ENCODE measurements at places on chromosomes 7 and 10.

DNA sequence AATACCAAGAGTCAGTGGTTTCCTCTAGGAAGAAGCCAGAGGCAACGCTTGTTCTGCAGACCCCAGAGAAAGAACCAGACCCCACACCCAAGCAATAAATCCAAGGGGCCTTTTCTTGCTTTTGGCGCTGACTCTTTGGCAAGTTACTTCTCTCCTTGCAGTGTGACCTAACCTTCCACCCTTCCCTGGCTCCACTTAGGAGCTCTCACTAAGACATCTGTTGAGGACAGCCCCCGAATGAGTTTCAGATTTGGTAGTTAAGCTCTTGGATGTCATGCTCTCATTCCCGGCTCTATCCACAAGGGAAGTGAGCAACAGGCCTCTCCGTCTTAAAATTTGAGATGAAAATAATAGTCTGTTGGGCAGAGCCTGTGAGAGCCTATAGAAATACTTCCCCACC lies 50.6 kb upstream of the FAM204A start:
- DNase-seq: no peak

- DNase-seq: peak; percentile 37
Observed at GRCh38 chr10:30359373-30360206, 10.5 kb upstream of the MTPAP start.

DNA sequence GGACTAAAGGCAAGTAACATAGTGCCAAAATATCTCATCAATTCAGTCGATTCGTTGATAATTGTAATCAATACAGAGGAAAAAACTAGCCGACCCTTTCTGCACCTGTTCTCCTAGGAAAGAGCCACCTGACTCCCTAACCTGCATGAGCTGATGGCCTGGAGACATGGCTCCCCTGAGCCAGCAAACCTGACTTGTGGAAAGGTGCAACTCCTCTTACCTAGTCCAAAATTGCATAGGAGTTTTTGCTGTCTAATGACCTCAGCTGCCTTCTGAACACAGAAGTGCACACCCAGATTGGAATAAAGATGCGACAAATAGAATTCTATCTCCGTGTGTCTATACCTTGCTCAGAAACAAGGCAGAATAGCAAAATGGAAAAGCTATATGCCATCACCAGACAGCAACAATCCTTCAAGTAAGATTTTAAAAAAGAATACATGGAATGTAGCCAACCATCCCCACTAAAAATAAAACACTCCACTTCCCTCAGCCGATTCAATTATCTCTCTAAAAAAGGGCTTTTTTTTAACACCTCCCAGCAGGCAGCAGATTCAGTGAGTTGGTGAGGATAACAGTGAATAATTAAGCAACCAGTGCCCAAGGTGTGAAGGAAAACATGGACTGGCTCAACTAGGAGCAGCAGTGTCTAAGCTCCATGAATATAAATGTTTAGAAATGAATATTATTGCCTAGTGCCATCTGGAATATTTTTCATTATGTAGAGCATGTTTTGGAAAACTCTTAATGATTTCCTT lies 26.6 kb upstream of the LMTK2 start:
- DNase-seq: no peak

DNA sequence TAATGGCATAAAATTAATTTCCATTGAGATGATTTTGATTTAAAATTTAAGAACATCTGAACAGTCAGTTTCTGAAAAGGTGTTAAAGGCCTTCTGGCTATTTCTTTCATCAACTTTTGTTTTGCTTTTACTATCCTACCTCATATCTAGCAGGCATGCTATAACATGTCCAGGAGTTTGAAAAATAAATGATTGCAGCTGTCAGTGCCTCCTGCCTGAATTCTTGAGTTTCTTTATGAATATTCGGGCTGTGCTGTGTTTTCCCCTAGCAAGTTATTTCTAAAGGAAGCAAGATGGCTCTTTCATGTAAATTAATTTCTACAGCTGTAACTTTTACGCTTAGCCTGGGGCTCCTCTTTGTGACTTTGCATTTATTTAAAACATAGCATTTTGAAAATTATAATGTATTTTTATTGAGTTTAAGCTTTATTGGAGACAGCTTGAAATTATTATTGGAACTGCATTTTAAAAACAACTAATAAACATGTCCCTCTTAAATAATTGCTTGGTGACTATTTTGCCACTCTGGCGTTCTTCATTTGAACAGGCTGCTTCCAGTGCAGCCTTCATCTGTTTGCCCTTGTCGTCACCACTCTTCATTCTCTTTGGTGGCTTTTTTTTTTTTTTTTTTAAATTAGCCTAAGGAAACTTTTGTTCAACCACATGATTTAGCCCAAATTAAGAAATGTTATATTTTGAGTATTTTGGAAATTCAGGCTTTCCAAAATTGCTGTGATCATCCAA lies 1083.4 kb upstream of the LRRN3 start:
- DNase-seq: no peak

GRCh38 chr10:69685802-69686585 lies 55.9 kb downstream of the FAM241B start:
- DNase-seq: no peak

DNA sequence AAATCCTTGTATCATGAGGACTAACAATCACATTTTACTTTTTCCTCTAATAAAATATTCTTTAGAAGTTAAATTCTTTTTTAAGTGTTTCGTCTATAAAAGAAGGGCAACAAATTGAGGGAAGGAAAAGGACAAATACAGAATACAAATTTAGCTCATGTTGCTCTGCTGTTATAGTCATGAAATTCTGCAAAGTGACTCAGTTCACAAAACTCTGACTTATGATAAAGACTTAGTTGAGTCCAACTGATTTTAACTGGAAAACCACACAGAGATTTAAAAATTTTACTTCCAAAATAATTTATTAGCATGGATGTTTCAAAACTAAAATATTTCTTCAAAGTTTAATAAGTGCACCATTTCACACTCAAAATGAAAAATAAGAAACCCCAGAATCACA lies 75.0 kb upstream of the GPR22 start:
- DNase-seq: no peak

DNA sequence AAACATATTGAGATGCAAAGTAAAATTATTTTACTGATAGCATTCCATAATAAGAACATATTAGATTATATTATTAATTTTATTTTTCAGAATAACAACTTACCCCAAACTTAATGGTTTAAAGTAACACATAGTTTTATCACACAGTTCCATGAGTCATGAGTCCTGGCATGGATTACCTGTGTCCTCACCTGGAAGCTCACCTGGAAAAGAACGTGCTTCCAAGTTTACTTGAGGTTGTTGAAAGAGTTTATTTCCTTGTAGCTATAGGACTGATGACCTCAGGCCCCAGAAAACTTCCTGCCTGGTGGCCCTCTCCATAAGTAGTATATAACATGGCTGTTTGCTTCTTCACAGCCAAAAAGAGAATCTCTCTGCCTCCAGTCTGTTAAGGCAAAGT lies 254.6 kb downstream of the TFEC start:
- DNase-seq: no peak

- DNase-seq: no peak
Observed at GRCh38 chr10:112899391-112900065, 50.5 kb upstream of the TCF7L2 start.

DNA sequence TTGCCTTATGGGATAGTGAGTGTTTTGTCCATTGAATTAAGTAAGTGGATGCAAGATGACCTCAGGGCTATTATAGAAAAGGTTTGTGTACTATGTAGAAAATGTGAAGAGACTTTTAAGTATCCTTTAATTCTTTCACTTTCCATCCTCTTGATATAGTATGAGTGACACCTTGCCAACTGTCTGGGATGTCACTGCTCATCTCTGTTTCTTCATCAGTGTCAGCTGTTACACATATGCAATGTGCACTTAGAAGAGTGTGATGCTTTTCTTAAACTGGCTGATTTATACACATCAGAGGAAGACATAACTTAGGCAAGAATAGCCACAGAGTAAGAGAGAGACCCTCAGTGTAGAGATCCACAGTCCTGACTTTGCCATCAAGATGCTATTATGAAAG lies 8.7 kb upstream of the ACTA2 start:
- DNase-seq: no peak

GRCh38 chr10:84329986-84330651 lies 1.7 kb downstream of the CCSER2 start:
- no peak for DNase-seq

GRCh38 chr7:66143876-66144332 lies 29.3 kb downstream of the CRCP start:
- no peak for DNase-seq

DNA sequence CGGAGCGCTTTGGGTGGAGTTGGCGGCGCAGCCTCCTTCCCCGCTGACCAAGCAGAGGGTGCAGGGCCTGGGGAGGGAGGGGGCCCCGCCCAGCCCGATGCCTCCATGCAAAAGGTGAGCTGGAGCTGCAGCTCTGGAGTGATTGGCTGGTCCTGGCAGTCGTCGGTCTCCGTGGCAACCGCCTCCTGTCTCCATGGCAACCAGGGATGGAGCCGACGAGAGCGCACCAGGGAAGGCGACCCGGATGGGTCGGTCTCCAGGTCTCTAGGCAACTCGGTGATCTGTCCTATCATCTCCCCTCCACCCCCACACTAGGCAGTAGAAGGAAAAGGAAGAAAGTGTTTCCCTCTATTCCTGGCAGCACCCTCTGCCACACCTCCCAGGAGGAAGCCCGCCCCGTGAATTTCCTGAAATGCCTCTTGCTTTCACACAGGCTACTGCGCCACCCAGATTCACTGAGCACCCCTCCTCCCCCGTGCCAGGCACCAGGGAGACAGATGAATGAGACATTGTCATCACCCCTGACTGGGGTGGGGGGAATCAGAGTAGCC lies 647 bp upstream of the NACAD start:
- DNase-seq: peak; percentile 45

- no peak for DNase-seq
Observed at GRCh38 chr7:29987811-29988317, 1.7 kb downstream of the SCRN1 start.

GRCh38 chr7:129072479-129073011 lies 17.6 kb upstream of the TNPO3 start:
- no peak for DNase-seq

DNA sequence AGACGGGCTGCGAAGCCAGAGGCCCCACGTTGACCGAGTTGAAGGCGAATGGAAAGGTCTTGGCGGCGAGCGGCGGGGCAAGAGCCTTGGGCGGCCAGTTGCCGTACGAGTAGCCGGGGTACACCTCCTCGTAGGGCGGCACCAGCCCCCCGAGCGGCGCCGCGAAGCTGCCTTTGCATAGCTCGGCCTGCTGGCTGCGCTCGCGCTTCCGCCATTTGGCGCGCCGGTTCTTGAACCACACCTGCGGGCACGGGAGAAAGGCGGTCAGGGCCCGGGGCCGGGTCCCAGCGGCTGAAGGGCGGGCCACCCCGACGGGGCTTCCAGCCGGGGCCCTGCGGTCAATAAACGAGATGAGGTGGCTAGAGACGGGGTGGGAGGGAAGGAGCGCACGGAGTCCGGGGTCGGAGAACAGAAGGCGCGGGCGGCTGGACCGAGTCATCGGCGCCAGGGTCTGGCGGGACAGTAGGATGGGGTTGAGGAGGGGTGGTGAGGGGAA lies 4.8 kb downstream of the ELOVL3 start:
- peak; percentile 75 for DNase-seq

DNA sequence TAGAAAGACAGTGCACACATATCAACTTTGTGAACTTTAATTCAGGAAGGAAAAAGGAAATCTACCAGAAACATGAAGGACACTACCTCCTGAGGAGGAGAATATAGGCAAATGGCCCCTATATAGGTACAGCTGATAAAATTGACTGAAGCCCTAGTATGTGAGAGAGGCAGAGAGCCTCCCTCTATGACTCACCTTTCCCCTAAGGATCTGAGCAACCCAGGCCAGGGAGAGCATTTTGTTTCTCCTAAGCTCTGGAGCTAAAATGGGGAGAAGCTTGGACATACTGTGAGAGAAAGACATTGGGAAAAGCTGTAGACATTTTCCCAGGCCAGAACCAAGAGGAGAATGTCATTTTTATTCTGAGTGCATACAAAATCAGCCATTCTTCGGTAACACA lies 303.5 kb downstream of the AHR start:
- DNase-seq: no peak

- DNase-seq: no peak
Observed at GRCh38 chr7:90833443-90833842, 237.3 kb downstream of the CDK14 start.

DNA sequence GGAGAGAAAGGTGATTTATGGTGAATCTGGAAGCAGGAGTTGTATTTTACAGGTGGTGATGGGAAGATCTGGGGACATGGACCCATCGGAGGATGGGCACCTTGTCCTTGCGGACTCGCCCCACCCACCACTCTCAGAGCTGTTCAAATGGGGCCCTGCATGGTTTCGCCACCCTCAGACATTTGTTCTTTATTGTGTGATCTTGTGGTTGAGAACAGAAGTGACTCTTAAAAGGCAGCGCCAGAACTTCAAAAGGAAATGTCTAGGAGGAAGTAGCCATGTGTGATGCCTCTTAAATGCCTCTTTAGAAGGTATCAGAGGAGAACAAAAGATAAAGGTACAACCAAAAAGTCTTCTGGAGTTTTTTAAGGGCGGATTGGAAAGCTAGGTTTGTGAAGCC lies 205.7 kb downstream of the KIAA1217 start:
- DNase-seq: no peak

DNA sequence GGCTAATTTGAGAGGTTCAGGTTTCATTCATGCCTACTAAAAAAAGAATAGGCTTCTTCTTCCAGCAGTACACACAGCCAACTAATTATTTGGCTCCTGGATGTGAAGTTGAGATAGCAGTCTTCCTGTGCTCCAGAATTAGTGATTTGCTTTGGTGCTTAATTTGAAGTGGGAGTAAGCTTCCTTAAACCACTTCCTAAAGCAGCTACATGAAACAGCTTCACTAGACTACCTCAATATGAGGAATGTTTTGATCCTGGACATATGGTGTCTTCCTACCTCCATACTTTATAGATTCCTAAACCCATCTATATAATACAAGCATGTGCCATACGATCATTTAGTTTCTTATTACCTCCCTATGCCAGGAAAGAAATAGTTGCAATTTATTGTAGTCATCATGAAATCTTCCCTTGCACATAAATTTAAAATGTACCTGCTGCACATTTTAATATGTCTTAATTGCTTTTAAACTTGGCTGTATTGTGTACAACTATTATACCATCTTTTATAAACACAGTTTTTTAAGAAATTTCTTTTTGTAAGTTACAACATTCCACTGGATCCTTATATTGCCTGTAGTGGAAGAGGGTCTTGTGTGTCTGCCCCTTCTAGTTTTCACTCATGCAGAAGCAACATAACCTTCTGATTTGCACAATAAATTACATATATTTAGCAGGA lies 8.6 kb downstream of the VIM start:
- no peak for DNase-seq

Data from CD4-positive, alpha-beta T cell (primary cell).